ENCODE measurements at places on chromosomes 5 and 9.

GRCh38 chr9:127633216-127633862, 21.3 kb downstream of the STXBP1 start:
- H3K27ac ChIP-seq = peak overlapping the region; percentile 4
- H3K4me3 ChIP-seq = no peak overlapping the region
- no peaks in the 10 kb centered on the region for H3K27me3 ChIP-seq
- H3K4me1 ChIP-seq = peaks cover 19% of the 10 kb centered on the region
- DNase-seq = no peak
- H3K36me3 ChIP-seq = no peaks in the 10 kb centered on the region

DNA sequence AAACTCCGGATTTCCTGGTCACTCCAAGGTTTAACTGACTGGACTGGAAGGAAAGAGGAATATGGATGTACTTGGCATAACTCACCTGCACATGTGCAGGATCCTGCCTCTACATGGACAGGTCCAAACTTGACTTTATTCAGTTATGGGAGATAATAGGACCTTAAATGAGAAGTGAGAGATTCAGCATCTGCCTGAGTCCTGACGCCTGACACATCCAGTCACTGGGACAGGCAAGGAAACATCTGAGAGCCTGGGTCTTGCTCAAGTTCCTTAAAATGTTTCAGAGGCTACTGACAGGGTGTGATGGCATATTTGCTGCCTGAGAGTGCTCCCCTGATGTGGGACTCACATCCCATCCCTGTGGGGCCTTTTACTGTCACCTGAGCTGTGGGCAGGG, 34.9 kb downstream of the ZNF354A start:
- H3K4me1 ChIP-seq = no peaks in the 10 kb centered on the region
- H3K36me3 ChIP-seq = no peaks in the 10 kb centered on the region
- no peaks in the 10 kb centered on the region for H3K27me3 ChIP-seq
- H3K4me3 ChIP-seq = no peak overlapping the region

DNA sequence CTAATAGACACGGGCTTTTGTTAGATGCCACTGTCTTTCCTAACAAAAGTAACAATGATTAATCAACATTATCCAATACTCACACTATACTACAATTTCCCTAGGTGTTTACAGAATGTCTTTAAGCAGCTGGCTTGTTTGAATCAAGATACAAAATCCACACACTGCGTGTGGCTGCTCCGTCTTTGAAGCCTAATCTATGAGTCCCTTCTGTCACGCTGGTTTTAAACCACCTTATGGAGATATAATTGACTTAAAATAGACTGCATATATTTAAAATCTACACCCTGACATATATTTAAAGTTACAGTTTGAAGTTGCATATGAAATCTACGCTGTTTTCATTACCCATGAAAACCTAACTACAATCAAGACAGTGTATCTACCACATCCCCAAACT, 73.9 kb upstream of the TBC1D9B start:
- H3K4me3 ChIP-seq = no peak overlapping the region
- no peak overlapping the region for H3K27ac ChIP-seq
- H3K27me3 ChIP-seq = no peaks in the 10 kb centered on the region
- H3K36me3 ChIP-seq = no peaks in the 10 kb centered on the region
- no peak for DNase-seq
- H3K4me1 ChIP-seq = no peaks in the 10 kb centered on the region

DNA sequence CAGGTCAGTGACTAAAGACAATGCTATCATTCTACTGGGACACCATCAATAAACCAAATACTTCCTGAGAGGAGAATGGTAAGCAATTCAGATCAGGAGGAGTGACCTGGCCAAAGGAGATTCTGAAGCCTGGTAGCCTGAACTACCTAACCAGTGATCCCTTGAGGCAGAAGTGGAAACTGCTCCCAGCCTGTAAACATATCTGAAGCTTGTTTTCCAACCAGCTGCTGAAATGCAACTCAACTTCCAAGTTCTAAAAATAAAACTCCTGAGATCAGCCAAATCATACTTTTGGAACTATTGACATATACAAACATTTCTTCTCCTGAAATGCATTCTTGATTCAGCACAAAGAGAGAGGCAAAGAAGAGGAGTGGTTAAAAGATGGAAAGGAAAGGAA, 204.1 kb downstream of the EBF1 start:
- no peaks in the 10 kb centered on the region for H3K27me3 ChIP-seq
- no peak overlapping the region for H3K27ac ChIP-seq
- no peaks in the 10 kb centered on the region for H3K4me1 ChIP-seq
- H3K36me3 ChIP-seq = no peaks in the 10 kb centered on the region
- DNase-seq = no peak
- H3K4me3 ChIP-seq = no peak overlapping the region

GRCh38 chr5:67816456-67816855, 399.1 kb upstream of the PIK3R1 start:
- H3K27me3 ChIP-seq = no peaks in the 10 kb centered on the region
- H3K27ac ChIP-seq = no peak overlapping the region
- H3K4me3 ChIP-seq = no peak overlapping the region
- H3K4me1 ChIP-seq = peaks cover 3% of the 10 kb centered on the region

DNA sequence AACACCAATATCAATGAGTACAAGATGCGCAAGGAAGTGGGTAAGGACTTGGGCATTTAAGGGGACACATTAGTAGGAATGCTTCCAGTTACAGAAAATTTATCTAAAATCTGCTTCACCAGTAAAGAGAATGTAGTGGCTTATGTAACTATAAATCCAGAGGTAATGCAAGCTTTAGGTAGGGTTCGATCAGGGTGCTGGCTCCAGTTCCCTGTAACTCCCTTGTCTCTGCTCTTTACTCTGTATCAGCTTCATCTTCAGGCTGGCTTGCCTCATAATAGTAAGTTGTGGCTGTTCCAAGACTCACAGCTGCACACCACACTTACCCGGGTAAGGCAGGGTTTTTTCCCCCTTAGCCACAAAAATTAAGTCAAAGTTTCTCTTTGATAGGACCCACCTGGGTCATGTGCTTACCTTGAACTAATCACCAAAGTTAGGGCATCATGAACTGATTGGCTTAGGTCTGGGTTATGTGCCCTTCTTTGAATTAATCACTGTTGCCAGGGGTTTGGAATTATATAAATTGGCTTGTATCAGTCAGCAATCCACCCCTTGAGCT, 35.5 kb downstream of the ARHGEF37 start:
- H3K4me1 ChIP-seq = no peaks in the 10 kb centered on the region
- no peak overlapping the region for H3K4me3 ChIP-seq
- no peaks in the 10 kb centered on the region for H3K27me3 ChIP-seq
- no peak overlapping the region for H3K27ac ChIP-seq
- no peak for DNase-seq
- H3K36me3 ChIP-seq = peaks cover 6% of the 10 kb centered on the region

DNA sequence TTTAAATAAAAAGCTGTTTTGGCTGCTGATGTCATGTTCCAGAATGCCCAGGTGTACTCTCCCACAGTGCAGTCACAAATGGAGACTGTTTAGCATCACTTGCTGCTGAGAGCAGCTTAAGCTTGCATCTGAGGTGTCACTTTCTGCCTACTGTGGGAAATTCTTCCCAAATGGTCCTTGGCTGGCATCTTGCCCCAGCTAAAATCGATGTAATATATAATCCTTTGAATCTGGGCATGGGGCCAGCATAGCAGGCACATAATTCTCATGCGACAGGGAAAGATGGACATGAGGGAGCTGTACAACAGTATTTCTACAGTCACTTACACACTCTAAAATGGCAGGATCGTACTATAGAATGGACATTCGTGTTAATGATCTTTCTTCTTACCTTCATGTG, 144.3 kb downstream of the MACIR start:
- no peaks in the 10 kb centered on the region for H3K36me3 ChIP-seq
- no peaks in the 10 kb centered on the region for H3K4me1 ChIP-seq
- no peak for DNase-seq
- no peaks in the 10 kb centered on the region for H3K27me3 ChIP-seq

DNA sequence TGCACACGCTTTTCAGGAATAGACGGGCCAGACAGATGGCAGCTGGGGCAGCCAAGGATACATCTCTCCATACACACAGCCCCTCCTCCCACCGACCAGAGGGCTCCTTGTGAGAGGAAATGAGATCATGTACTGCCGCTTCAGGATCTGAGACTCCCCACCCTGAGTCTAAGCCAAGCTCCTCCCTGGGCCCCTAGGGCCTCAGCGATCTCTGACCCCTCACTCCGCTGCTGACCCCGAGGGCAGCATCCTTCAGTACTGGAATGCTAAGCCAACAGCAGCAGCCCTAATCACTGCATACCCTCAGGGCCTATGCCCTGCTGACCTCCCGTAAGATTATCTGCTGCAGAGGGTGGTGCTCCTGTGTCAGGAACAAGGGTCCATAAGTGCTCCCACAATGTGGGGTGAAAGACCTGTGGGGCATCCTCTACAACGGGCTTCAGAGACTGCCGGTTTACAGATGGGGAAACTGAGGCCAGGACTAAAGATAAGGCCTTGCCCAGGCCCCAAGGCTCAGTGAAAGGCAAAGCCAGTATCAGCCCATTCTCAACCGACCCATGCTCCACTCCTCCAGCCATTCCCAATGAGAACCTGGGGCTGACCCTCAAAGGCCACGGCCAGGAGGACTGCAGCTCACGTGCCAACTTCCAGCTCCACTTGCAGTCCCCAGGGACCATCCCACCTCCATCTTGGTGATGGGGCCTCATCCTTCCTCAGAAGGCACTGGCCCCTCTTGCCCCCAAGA, 37.5 kb downstream of the BICD2 start:
- peaks cover 49% of the 10 kb centered on the region for H3K4me1 ChIP-seq
- no peaks in the 10 kb centered on the region for H3K27me3 ChIP-seq
- DNase-seq = no peak
- peak overlapping the region; percentile 69 for H3K27ac ChIP-seq

- H3K27ac ChIP-seq = peak overlapping the region; percentile 16
- no peaks in the 10 kb centered on the region for H3K4me1 ChIP-seq
- no peak overlapping the region for H3K4me3 ChIP-seq
- no peaks in the 10 kb centered on the region for H3K36me3 ChIP-seq
- DNase-seq = peak; percentile 78
- H3K27me3 ChIP-seq = no peaks in the 10 kb centered on the region
These were observed 458 bp downstream of the PRSS3 start for GRCh38 chr9:33795819-33796218.

DNA sequence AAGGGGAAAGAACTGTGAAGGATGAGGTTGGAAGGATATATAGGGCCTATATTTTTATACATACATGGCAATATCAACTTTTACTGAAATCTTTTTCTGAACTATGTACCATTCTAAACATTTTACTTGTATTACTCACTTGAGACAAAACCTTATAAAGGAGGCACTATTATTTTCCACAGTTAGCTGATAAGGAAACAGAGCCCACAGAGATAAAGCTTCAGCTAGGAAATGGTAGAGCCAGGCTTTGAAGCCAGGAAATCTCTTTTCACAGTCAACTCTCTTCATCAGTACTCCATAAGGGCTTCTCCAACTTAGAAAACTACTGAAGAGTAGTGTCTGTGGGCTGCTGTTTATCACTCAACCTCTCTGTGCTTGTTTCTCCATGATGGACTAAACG, 613.7 kb downstream of the PRELID2 start:
- no peaks in the 10 kb centered on the region for H3K27me3 ChIP-seq
- H3K27ac ChIP-seq = no peak overlapping the region
- no peaks in the 10 kb centered on the region for H3K36me3 ChIP-seq
- H3K4me3 ChIP-seq = no peak overlapping the region
- H3K4me1 ChIP-seq = no peaks in the 10 kb centered on the region

DNA sequence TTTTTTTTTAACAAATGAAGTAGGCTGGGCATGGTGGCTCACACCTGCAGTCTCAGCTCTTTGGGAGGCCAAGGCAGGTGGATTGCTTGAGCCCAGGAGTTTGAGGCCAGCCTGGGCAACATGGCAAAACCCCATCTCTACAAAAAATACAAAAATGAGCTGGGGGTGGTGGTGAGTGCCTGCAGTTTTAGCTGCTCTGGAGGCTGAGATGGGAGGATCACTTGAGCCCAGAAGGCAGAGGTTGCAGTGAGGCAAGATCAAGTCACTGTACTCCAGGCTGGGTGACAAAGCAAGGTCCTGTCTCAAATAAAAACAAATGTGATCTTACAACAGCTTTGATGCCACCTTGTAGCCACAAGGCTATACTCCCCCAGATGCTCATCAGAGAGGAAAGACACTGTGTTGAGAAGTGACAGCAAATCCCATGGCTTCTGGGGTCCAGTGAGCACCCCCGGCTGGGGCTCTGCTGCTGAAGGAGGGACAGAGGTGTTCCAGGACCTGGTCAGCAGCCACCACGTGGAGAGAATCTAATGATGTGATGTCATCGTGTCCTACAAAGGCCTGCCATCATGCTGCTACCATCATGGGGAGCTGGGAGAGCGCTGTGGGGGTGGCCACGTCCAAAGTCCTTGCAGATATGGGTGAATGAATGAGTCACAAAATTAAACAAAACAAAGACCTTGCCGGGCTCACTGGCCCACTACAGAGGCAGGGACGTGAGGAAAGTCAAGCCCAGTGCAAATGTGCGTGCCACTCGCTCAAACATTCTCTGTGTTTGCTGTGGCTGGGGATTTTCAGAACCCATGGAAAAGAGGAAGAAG, 60.7 kb downstream of the PRRT1B start:
- DNase-seq = no peak
- no peaks in the 10 kb centered on the region for H3K36me3 ChIP-seq
- no peaks in the 10 kb centered on the region for H3K27me3 ChIP-seq
- H3K27ac ChIP-seq = no peak overlapping the region
- H3K4me1 ChIP-seq = peaks cover 26% of the 10 kb centered on the region

- H3K4me3 ChIP-seq = no peak overlapping the region
- no peak overlapping the region for H3K27ac ChIP-seq
- DNase-seq = no peak
- no peaks in the 10 kb centered on the region for H3K27me3 ChIP-seq
- H3K4me1 ChIP-seq = no peaks in the 10 kb centered on the region
These were observed 1248.0 kb upstream of the C9orf72 start for GRCh38 chr9:28821240-28821639.

DNA sequence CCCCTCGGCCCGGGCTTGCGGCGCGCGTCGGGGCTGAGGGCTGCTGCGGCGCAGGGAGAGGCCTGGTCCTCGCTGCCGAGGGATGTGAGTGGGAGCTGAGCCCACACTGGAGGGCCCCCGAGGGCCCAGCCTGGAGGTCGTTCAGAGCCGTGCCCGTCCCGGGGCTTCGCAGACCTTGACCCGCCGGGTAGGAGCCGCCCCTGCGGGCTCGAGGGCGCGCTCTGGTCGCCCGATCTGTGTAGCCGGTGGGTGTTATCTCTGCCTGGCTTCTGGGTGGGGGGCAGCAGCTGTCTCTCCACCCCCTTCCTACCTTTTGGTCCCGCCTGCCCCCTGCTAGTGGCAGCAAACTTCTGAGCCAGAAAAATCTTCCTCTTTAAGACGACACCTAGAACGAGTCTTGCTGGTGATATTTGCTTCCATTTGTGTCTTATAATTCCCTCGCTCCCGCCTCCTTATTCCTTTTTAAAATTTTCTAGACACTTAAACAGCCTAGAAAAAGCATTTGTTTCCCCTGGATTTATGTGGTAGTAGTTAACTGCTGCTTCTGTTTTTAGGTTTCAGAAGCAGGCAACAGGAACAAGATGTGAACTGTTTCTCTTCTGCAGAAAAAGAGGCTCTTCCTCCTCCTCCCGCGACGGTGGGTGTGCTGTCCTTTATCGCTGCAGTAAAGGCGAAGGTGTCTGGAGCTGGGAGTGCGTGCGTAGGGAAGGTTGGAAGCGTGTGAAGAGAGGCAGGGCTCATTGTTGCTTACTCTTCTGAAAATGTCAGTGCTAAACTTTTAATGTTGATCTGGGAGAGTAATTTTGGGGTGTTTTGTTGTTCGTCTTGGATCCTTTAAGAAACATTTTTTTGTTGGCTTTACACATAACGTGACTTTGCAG, 554 bp downstream of the JAK2 start:
- H3K36me3 ChIP-seq = no peaks in the 10 kb centered on the region
- peak; percentile 46 for DNase-seq
- H3K4me3 ChIP-seq = peak overlapping the region; percentile 68
- H3K27ac ChIP-seq = peak overlapping the region; percentile 95
- H3K27me3 ChIP-seq = no peaks in the 10 kb centered on the region

- H3K27me3 ChIP-seq = no peaks in the 10 kb centered on the region
- DNase-seq = no peak
- no peaks in the 10 kb centered on the region for H3K36me3 ChIP-seq
These were observed 408.3 kb downstream of the SH3GL2 start for GRCh38 chr9:17987189-17987588.
